ENCODE measurements at places on chromosomes 4 and X. TPM values are rescaled to one million over a fixed set of nuclear protein-coding genes. Genes with fewer than 3 reads are reported as not detected.

- no peak for DNase-seq
Measured at GRCh38 chr4:21377046-21377445, 571.5 kb downstream of the KCNIP4 start.

GRCh38 chr4:6021831-6022606 is 3.8 kb upstream of the C4orf50 start:
- DNase-seq: no peak

ADGRG4 gene
- not detected for total RNA-seq

- no peak for DNase-seq
Measured at GRCh38 chr4:135244056-135244455, 1042.5 kb upstream of the PABPC4L start.

GRCh38 chr4:184680698-184681097 is 31.2 kb downstream of the PRIMPOL start:
- DNase-seq: no peak

DNA sequence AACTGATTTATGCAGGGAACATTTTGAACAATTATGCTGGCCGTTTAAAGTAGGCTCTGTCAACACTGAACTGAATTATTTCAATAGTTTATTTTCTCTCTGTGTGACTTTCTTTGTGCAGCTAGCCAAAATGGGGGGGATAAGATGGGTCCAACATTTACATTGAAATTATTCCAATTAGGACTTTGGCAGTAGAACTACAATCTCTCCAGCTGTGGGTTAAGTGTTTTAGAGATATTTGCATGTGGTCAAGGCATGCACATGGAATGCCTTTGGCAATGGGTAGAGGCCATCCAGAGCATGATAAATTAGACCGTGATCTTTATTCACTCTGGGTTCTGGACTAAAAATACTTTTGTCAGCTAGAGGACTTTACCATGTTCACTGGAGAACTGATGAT is 107.9 kb upstream of the ELOVL6 start:
- DNase-seq: no peak

DNA sequence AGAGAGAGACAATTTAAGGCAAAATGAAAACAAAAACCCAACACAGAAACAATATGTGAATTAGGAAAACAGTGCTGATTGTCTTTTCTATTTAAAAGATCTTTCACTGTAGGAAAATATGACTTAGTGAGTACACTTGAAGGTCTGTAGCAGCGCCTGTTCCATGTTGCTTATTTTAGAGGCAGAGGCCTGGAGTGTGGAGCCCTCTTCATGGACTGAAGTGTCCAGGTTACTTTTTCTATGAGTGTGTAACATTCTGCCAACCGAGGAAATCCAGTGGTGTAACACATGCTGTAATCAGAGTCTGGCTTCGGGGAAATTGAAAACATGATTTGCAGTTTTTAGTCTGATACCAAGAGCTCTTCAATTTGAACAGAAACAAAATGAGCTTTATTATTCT is 64.0 kb upstream of the GPRIN3 start:
- DNase-seq: no peak

UTP14A gene
- 31.7 TPM for total RNA-seq

- DNase-seq: no peak
Measured at GRCh38 chr4:17809667-17810066, 890 bp downstream of the DCAF16 start.

OTC gene
- total RNA-seq: not detected

DNA sequence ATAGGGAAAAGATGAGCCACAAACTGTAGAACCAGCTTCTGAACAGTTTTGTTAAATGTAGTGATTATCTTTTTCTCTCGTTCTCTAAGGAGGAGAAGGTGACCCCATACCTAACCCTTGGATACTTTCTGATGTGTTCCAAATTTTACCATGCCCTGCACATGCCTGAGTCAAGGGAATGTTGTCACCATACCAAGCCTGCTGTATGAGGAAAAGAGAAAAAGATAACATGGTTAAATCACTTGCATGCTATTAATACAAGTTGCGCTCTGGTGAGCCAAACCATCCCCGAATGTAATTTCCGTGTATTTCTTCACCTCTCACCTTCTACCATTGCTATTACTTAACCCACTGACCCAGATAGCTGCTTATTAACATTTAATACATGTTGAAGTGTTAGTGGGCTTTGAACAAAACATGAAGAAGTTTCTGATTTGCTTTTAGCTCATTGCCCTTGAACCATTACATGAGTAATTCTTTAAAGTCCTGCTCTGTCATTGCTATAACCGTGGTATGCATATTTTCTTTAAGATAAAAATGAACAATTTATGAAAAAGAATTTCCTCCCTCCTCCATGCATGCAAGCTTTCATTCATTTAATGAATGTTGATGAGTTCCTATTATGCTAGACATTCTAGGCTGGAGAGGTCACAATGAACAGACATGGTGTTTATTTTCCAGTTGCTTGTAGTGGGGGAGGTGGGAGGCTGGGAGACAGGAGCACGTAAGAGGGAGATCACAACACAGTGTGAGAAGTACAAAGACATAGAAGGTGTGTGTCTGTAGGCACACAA is 13.6 kb upstream of the KIT start:
- no peak for DNase-seq

TCEAL2 gene
- 0.51 TPM for total RNA-seq

GRCh38 chr4:57554556-57555092 is 444.4 kb upstream of the IGFBP7 start:
- no peak for DNase-seq

CLCN5 gene
- total RNA-seq: 2.9 TPM

- DNase-seq: peak; percentile 33
Measured at GRCh38 chr4:38072578-38072977, 112.4 kb downstream of the PTTG2 start.

UGT2B17 gene
- not detected for total RNA-seq

DCHS2 gene
- total RNA-seq: not detected

ABCG2 gene
- 0.75 TPM for total RNA-seq

DNA sequence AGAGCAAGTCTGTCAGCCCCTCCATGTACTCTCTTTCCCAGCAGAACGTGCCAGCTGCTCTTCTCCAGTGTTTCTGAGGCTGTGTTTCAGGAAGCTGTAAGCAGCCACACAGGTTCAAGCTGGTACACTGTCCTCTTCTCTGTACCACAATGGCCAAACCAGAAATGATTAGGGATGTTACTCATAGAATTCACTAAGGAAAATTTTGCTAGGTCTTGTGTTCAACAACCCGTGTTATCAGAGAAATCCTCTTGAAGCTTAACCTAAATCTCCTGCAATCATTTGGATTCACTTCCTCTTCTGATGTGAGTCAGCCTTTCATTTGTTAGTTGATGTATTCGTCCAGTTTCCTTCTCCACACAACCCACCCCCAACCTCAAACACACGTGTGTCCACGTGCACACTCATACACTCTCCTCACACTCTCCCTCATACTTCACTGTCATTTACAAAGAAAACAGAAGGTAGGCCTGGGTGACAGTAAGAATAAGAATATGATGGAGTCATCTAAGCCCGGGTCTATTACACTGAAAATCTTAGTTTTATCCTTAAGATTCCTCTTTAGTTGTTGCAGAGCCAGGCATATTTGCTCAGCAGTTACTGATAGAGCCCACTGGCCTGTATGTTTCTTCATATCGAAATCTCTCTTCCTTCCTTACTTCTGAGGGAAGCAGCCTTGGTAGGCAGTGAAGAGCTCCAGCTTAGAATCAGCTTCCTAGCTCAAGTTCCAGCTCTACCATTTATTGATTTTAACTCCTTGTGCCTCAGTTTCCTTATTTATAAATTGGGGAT is 63.4 kb downstream of the DCUN1D4 start:
- DNase-seq: peak; percentile 22

- no peak for DNase-seq
Measured at GRCh38 chr4:173365359-173365996, 5.3 kb upstream of the SAP30 start.

CSAG3 gene
- total RNA-seq: not detected

- no peak for DNase-seq
Measured at GRCh38 chr4:138522366-138522765, 280.2 kb upstream of the SLC7A11 start.

- no peak for DNase-seq
Measured at GRCh38 chrX:138745196-138745595, 33.7 kb upstream of the FGF13 start.

CCDC160 gene
- not detected for total RNA-seq

DNA sequence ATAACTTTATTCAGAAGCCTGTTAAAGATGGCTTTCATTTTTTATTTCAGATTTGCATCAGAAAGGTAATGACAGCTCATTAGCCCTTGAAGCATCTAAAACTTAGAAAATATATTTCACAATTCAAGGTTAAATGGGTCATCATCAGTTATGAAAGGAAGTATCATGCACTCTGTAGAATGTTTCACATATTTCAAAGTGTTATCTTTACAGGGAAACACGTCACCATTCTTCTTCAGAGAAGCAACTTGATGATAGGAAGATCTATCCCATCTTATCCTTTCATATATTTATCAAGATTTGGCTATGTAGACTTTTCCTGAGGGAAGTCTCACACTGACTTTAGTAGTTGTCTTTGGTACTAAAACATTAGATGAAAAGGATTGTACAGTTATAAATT is 277.8 kb downstream of the TENM3 start:
- no peak for DNase-seq

DNA sequence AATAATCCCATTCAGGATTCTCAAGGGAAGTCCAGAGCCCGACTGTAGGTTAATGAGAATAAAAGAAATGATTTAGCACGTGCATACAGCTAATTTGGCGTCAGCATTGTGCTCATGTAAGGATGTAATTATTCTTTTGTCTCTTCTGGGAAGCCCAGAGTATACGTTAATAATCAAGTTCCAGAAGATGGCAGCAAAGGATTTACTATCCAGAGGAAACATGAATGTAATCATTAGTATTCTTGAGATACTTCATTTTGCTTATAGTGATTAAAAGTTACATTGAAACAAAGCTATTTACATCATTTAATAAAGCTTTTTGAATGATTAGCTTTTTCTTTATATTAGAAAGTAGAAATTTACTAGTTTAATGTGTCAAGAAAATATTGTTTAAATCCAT is 27.1 kb upstream of the MAP9 start:
- no peak for DNase-seq

DNA sequence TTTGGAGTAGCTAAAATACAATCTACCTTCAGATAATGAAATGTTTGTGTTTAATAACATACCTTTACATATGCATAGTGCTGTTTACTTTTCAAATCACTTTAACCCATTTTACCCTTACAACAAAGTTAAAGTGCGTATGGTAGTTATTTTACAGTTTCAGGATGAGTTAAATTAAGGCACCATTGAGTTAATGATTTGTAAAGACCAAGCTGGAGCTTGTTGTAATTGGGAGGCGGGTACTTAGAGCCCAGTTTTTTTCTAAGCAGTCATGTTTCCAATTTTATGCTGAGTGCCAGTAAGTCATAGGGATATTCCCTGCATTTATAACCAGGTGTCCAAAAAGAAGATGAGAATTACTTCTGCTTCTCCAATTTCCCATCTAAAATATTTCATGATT is 84.2 kb upstream of the NRK start:
- DNase-seq: no peak

- no peak for DNase-seq
Measured at GRCh38 chrX:70089604-70090297, 27.5 kb downstream of the OTUD6A start.

- DNase-seq: no peak
Measured at GRCh38 chr4:106869551-106869950, 166.6 kb downstream of the DKK2 start.

GRCh38 chr4:129218360-129218759 is 122.4 kb downstream of the C4orf33 start:
- no peak for DNase-seq

- DNase-seq: no peak
Measured at GRCh38 chrX:119541188-119541587, 24.0 kb downstream of the STEEP1 start.

DNA sequence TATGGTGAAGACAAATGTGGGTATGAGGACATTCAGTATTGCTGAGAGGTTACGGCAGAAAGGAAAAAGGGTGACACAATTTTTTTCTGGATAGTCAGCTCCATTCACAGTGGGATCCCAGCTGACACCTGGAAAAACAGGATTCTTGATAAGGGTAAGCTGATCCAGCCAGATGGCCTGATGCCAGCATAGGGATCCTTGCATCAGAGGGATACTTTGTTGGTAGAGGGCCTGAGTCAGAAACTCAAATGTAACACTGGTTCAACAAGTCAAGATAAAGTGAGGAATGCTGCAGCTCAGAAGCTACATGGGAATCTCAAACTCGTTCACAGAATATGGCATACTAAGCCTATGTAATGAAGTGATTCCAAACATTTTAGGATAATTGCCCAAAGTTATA is 726.7 kb downstream of the C4orf33 start:
- no peak for DNase-seq

DNA sequence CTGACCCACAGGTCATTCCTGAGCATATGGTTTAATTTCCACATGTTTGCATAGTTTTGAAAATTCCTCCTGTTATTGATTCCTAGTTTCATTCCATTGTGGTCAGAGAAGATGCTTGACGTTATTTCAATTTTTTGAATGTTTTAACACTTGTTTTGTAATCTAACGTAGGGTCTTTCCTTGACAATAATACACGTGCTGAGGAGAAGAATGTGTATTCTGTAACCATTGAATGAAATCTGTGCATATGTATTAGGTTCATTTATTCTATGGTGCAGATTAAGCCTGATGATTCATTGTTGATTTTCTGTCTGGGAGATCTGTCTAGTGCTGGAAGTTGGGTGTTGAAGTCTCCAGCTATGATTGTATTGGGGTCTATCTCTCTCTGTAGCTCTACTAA is 486.4 kb upstream of the RPS6KA3 start:
- no peak for DNase-seq

DNA sequence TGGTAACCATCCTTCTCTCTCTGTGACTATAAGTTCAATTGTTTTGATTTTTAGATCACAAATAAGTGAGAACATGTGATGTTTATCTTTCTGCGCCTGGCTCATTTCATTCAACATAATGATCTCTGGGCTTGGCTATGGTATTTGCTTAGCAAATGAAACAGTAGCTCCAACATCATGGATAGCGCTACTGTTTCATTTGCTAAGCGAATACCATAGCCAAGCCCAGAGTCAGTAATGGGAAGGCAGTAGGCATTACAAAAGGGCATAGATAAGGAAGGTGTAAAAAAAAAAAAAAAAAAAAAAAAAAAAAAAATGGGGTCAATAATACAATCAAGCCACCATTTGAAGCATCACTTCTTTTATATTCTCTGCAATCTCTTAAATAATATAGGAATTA is 469.0 kb upstream of the ATOH1 start:
- no peak for DNase-seq

GRCh38 chr4:1501754-1502500 is 95.7 kb upstream of the NKX1-1 start:
- DNase-seq: no peak

DNA sequence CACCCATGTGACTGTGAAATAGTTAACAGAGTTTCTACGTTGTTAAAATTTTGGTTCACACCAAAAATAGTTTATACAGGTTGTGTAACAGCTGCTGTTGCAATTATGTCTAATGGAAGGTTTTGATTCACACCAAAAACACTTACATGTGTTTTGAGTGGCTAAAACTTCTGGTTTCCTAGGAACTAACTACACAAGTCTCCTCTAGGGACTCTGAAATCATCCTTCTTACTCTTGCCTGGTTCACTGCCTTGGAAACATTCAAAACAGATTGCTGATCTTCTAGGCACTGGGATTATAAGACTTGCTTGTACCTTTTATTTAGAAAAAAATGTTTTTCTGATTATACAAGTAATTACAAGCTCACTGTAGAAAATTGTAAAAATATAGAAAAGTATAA is 14.9 kb upstream of the MORC4 start:
- DNase-seq: no peak

STOX2 gene
- total RNA-seq: not detected

SMIM43 gene
- not detected for total RNA-seq

GRCh38 chr4:66062044-66062443 is 391.8 kb upstream of the EPHA5 start:
- DNase-seq: no peak

GRCh38 chrX:115147220-115147619 is 42.0 kb upstream of the RBMXL3 start:
- DNase-seq: no peak

All from activated CD4-positive, alpha-beta memory T cell treated with anti-CD3 and anti-CD28 coated beads for 36 hours (primary cell).